HepG2 (cell line): ENCODE measurements at places on chromosomes 3 and 15.
A peak's percentile ranks its signal among the peaks of the same experiment; 100 is the strongest.

- DNase-seq = peak; percentile 21
These were observed 1.2 kb downstream of the KLF13 start for GRCh38 chr15:31327669-31328427.

GRCh38 chr3:147305533-147306250 lies 100.7 kb downstream of the ZIC4 start:
- DNase-seq = no peak

- no peak for DNase-seq
These were observed 105.1 kb upstream of the TRPM1 start for GRCh38 chr15:31206386-31207181.

DNA sequence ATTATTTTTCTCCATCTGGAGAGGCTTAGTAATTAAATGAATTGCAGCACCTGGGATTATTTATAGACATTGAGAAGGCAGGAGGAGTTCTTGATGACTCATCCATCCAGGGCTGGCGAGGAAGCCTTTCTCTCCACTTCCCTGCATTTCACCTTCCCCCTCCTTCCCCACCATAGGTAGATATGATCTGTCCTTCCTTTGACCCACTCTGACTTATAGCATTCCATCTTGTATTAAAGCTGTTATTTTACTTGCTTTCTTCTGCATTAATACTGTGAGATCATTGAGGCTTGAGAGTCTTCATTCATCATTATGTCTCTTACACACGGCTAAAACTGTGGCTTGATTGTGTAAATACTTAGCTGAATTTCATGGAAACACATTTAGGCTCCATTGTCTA lies 288.8 kb downstream of the FEZF2 start:
- no peak for DNase-seq
